ENCODE measurements at places on chromosomes 16 and 17. TPM values are rescaled to one million over a fixed set of nuclear protein-coding genes. Genes with fewer than 3 reads are reported as not detected.

Gene EPN3
- 15.1 TPM for total RNA-seq

Gene SULT1A2
- total RNA-seq: 0.90 TPM

Gene CLDN9
- total RNA-seq: 5.4 TPM

Gene GPR139
- not detected for total RNA-seq

Data from mesothelial cell of epicardium (in vitro differentiated cells).